ENCODE measurements at places on chromosomes 2 and 18.

GRCh38 chr2:238784671-238785527 lies 63.0 kb upstream of the TWIST2 start:
- no peak for ATAC-seq

GRCh38 chr18:34048423-34048822 lies 176.3 kb downstream of the NOL4 start:
- no peak for ATAC-seq

- no peak for ATAC-seq
Measured at GRCh38 chr2:239276851-239277250, 124.0 kb downstream of the HDAC4 start.

- no peak for ATAC-seq
Measured at GRCh38 chr18:32349728-32350395, 120.8 kb downstream of the GAREM1 start.

DNA sequence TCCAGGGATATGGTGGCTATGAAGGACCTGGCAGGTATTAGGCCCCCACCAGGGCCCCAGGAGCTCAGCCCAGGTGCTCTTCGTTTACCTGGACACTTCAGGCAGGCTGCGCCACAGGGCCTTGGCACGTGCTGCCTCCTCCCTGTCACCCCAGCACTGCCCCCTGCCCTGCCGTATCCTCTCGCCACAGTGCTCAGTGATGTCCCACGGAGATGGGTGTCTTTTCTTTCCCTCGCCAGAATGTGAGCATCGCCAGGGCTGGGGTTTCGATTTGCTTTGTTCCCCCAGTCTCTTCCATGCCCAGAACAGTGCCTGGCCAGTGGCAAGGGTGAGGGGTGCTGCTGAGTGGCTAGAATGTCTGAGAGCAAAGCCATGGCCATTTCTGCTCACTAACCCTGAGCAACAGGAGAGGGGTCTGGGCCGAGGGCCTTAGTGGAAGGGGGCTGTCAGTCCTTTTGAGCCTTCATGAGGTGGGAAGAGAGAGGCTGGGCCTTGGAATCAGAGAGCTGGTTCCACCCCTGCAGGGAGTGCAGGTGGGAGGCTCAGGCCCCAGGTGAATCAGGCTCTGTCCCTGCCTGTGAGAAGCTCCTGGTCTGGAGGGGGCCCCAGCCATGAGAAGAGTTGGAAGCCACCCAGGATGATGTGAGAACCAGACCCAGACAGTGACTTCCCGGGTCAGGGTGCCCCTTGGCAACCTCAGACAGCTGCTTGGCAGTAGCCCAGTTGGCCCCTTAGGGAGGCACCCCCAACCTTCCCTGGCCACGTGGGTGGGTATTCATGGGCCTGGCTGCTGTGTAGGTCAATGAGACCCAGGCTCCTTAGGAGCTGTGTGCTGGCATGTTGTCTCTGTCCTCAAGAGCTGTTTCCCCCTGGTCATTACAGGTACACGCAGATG lies 129.9 kb upstream of the HS6ST1 start:
- no peak for ATAC-seq

DNA sequence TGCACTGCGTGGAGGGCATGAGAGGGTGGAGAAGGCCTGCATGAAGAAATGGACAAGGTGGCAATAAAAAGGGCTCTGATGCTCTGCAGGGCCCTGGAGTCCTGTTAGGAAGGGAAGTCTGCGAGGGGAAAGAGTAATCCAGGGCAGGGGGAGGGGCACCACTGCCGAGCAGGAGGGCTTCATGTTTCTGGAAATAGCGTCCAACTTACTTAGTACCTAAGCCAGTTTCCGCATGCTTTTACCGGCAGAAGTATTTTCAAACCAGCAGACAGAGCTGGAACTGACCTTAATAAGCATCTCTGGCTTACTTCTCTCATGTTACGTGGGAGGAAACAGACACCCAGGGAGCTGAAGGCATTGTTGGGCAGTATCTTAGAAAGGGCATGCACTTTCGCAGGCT lies 156.7 kb downstream of the GALNT14 start:
- ATAC-seq = no peak

- no peak for ATAC-seq
Measured at GRCh38 chr2:208356846-208357574, 49.6 kb upstream of the PTH2R start.

GRCh38 chr2:232382331-232383225 lies 4.0 kb downstream of the ALPP start:
- ATAC-seq = no peak

GRCh38 chr2:161217597-161218185 lies 57.5 kb downstream of the TANK start:
- no peak for ATAC-seq

- no peak for ATAC-seq
Measured at GRCh38 chr18:56807901-56808300, 156.7 kb downstream of the WDR7 start.

- ATAC-seq = no peak
Measured at GRCh38 chr2:229909090-229909489, 12.7 kb downstream of the TRIP12 start.

DNA sequence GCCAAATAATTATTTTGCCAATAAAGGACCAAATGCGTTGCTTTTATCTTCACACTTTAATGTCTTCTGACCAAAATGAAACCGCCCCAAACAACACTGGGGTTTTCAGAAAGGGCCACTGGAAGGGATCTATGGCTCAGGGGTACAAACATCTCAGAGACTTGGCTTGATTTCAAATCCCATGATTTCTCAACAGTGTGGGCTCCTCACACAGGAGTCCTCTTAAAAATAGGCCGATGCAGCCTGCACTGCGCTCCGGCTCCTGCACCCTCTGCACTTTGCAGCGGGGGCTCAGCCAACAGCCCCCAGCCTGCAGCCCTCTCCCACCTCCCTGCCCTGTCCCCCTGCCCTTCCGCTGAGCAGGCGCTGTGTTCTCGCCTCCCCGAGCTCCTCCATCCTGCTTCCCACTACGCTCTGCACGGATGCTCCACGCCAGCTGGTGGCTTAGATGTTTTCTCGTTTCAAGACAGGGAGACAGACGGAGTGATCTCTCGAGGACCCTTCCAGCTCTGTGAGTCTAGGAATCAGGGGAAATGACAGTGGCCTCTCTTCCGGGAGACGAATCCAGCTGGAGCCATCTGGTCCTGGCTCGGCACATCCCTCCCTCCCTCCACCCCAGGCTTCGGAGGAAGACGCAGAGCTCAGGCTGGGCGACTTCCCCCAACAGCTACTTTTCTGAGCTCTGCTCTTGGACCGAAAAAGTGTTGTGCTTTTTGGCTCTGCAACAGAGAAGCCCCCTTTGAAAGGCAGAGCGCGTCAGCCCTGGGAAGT lies 71.4 kb downstream of the KCNF1 start:
- no peak for ATAC-seq

- ATAC-seq = no peak
Measured at GRCh38 chr18:59609654-59610053, 87.6 kb downstream of the CCBE1 start.

- ATAC-seq = no peak
Measured at GRCh38 chr18:13393338-13393737, 174.8 kb downstream of the LDLRAD4 start.
